ENCODE measurements at places on chromosomes 5 and 9.
A peak's percentile ranks its signal among the peaks of the same experiment; 100 is the strongest.

DNA sequence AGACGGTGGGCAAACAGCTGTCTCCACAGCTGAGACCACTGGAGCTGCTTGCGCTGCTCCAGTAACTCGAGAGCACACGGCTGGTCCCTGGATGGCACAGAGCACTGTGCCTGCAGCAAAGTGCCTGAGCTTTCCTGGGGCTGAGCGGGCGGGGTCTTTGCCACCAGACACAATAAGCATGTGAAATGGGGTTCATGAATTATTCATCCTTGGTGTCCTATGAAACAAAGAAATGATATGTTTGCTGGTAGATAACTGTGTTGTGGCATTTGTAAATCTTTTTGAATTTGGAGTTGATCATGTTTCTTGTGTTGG, 151.7 kb upstream of the MPDZ start:
- DNase-seq: no peak

GRCh38 chr5:42495914-42496313, 72.7 kb downstream of the GHR start:
- no peak for DNase-seq

- no peak for DNase-seq
Measured at GRCh38 chr9:72589667-72590521, 68.5 kb downstream of the TMC1 start.

DNA sequence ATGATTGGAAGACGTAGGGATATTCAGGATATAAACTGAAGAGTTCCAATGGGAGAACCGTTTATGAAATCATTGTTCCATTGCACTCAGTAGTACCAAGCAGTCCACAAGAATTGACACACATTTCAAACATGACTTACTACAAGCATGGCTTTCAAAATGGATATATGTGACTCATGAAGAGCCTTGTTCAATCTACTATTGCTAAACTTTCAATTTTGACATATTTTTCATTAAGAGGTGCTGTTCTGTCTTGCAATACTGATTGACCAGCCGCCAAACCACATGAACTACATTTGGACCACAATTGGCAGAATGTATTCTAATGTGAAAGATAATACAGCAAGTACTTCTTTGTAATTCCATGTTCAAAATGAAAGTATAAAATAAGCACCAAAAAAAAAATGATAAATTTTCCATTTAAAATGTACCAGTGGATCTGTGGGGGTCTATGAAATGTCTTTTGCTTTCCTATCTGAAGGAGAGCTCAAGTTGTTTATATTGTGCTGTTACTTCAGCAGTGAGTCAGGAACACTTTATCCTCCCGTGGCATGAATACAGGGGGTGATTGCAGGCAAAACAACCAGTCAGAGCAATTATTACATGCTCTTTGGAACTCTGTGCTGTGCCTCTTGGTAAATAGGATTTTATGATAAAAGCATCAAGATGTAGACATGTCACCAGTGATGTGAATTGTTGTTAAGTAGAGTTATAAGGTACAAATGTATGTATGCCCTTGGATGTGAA, 366.0 kb downstream of the ARRDC3 start:
- DNase-seq: no peak

GRCh38 chr5:28190011-28190410, 1151.6 kb upstream of the CDH9 start:
- no peak for DNase-seq

- no peak for DNase-seq
Measured at GRCh38 chr5:133539818-133540217, 72.5 kb downstream of the FSTL4 start.

GRCh38 chr9:107274953-107275422, 8.1 kb upstream of the RAD23B start:
- no peak for DNase-seq

DNA sequence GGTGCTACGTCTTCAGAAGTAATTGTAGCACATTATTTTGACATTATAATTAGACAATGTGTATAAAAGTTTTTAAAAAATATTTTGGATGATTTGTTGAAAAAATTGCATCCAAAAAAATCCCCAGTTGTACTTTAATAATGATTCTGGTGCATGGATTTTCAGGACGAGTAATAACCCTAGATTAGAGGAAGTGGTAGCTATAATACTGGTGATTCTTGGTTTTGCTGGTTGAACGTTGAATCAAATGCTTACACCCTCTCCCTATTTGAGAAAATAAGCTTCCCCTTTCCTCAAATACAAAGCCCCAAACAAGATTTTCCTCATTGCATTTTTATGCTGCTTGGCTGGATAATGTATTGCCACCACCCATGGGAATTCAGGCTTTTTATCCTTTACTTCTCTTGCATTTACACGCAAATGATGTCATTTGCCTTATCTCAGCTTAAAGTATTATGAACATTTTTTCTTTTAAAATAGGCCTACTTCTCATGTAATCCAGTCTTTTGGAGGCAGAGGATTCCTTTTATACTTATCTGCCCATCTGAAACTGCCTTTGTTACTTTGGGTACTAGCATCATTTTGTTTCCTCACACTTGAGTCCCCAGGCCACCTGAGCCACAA, 86.3 kb downstream of the UBE2R2 start:
- DNase-seq: no peak

- no peak for DNase-seq
Measured at GRCh38 chr9:89825669-89826068, 220.9 kb downstream of the GADD45G start.

GRCh38 chr5:89729623-89730301, 679.8 kb downstream of the CETN3 start:
- no peak for DNase-seq

- no peak for DNase-seq
Measured at GRCh38 chr5:72860499-72860898, 44.0 kb downstream of the TNPO1 start.

- no peak for DNase-seq
Measured at GRCh38 chr9:112198646-112199045, 23.5 kb upstream of the SUSD1 start.

DNA sequence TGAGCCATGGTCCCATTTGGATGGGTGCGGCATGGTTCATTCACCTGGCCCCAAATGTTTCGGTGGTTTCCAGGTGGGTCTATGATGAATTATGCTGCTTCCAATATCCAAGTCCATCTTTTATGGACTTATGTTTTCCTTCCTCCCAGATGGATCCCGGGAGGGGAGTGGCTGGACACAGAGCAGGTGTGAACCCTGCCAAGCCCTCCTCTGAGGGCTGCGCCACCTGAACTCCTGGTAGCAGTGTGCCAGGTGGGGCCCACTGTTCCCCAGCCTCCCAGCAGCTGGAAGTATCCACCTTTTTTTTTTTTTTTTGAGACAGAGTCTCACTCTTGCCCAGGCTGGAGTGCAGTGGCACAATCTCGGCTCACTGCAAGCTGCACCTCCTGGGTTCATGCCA, 42.9 kb downstream of the WNK2 start:
- no peak for DNase-seq

DNA sequence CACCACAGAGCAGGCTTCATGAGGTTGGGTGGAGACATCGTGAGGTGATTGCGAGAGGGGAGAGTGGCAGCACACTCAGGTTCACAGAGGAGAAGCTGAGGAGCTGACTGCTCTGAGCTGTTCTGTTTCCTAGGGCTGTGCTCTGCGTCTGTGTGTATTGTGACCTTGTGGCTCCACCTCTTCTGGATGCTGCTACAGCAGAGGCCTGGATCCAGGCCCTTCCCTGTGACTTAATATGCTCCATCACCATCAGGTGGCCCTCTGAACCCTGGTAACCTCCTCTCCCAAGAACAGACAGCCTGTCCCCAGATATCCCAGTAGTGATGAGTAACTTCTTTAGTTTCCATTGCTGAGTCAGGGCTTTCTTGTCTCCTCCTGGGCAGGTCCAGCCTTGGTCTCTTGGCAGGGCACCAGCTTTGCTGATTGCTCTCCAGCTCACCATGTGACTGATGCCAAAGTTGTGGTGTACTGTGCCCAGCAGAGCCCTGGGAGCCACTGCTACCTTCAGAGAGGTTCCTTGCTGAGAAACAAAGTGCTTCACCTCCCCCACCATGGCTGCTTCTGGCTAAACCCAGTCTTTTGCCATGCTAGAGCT, 212.8 kb upstream of the CHD1 start:
- no peak for DNase-seq

DNA sequence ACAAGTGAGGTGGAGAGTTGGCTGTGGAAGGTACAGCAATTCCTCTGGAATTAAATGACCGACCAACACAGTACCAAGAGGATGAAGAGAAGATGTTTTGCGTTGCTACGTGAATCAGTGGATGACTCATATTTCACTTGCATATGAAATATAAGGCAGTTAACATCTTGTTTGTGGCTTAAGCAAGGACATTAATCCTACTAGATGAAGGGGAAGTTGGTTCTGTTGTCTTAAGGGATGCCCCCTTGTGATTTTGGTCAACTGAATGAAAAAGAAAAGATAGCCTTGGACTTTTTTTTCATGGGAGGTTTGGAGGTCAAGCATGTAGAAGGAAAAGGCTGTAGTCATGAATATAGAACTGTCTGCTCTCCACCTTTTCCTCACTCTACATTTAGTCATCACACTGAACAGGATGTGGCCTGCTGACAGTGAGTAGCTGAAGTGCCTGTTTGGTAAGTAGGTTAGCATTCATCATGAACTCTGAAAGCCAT, 33.9 kb downstream of the VLDLR start:
- peak; percentile 4 for DNase-seq

DNA sequence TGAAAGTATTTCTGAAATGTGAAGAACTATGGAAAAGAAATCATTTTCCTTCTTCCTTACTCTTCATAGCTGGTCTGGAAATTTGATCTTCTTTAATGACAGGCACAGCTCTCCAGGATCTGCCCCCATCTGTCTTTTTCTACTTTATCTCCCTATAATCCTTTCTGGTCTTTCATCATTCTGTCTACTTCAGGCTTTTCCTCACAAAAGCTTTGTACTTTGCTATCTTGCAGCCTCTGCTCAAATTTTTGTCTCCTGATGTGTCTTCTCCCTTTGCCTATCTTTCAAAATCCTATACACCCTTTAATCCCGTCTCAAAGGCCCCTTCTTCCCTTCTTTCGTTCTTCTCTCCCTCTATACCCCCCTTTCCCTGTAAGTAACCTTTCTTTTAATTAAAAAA, 114.9 kb upstream of the ATP10B start:
- DNase-seq: no peak

GRCh38 chr9:8025551-8025950, 226.0 kb upstream of the DMAC1 start:
- DNase-seq: no peak

DNA sequence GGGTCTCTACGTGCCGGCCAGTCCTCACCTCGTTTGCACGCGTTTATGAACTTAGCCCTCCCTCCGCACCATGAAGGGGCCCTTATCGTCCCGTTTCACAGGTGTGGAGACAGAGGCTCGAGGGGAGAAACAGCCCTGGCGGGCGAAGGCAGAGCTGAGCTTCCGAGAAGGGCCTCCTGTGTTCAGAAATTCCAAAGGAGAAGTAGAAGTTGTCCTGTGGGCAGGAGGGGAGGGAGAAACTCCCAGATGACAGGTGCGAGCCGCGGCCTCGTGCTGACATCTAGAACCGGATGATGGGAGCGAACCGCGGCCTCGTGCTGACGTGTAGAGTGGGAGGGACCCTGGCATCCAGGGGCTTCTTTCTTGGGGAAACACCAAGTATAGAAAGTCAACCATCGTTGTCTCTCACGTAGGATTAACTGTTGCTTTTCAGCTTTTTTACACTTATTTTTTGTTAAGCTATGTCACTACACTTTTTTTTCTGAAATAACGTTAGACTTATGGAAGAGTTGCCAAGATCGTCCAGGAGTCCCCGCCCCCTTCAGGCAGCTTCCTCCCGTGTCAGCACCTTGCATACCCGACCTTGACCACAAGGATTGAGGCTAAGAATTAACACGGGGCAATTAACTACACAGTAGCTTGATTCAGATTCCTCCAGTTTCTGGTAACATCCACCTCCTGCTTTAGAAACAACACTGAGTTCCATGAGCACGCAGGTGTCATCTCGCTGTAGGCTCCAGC, 42.8 kb upstream of the NKD2 start:
- no peak for DNase-seq

GRCh38 chr5:72355706-72356299, 35.6 kb downstream of the PTCD2 start:
- no peak for DNase-seq

GRCh38 chr9:112377684-112378327, 2.1 kb upstream of the HSDL2 start:
- DNase-seq: no peak

DNA sequence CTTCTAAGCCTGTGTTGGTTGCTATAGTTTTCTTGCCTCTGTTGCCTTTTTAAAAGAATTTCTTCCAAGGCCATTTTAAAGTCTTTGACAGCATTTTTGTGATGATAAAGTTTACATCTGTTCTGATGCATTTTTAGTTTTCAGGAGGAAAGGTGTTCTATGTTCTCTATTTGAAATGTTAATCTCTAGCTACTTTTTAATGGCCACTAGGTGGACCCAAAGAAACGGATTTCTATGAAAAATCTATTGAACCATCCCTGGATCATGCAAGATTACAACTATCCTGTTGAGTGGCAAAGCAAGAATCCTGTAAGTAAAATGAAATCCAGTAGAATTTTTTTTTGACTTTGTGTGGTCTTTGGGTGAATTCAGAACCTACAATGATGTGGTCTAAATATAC, 60.2 kb downstream of the MELK start:
- no peak for DNase-seq

DNA sequence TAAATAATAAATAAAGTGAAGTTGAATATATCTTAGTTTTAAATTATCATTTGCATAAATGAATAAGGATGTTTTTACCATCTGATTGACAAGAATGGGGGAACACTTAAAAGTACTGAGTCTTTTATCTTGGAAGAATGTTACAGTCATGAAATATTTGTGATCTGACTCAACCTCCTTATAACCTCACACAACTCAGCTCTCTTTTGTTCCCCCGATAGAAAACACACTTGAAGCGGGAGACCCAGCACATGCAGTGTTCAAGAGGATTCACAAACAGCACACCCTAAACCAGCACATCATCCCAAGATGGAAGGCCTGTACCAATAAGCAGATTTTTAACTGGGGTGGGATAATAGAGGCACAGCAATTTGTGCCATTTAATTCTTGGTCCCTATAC, 15.5 kb downstream of the BAAT start:
- DNase-seq: no peak

DNA sequence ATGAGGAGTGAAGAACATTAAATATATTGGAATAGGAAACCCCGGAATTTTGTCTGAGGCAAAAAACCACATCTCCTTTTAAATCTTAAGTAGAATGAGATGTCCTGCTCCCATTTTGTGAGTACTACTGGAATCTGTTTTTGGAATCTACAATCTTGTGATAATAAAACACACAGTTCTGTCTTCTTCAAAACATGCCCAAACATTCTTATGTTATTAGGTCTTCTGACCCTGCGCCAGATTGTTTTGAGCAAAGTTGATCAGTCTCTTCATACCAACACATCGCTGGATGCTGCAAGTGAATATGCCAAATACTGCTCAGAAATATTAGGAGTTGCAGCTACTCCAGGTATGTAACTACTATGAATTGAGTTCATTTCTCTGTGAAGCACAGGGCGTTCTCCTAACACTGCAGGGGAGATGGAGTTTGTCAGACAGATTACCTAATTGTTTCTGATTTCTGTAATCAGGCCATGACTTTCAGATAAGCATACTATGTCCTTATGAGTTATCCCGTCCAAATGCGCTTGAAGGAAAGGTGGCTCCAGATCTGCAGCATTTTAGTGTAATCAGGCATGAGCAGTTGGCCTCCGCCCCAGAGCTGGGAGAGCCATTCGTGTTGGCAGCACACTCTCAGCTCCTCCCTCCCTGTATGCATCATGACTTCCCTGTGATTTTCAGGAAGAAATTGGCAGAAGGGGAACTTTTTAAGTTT, 88.0 kb downstream of the NLN start:
- no peak for DNase-seq

GRCh38 chr5:170536525-170536924, 32.7 kb downstream of the KCNIP1 start:
- DNase-seq: no peak

All from activated CD4-positive, alpha-beta T cell treated with anti-CD3 and anti-CD28 coated beads for 4 hours (primary cell).